ENCODE measurements at places on chromosomes 6 and 20.

GRCh38 chr20:61619751-61620150, 367.7 kb downstream of the CDH4 start:
- no peak for DNase-seq

- no peak for DNase-seq
Measured at GRCh38 chr6:40672087-40672486, 84.9 kb upstream of the LRFN2 start.

- no peak for DNase-seq
Measured at GRCh38 chr20:16821211-16822089, 73.3 kb downstream of the OTOR start.

DNA sequence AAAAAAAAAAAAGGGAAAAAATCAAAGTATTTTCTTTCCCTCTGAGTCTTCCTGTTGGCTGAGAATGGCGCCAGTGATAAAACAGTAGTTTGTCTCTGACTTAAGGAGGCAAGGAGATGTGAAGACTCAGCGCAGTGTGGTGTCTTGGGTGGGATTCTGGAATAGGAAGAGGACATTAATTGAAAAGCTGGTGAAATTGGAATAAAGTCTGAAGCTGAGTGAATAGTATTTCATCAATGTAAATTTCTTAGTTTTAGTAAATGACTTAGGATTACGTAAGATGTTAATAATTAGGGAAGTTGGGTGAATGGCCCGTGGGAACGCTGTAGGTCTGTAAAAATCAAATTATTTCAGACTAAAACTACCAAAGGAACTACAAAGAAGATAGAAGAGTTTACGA, 122.8 kb upstream of the ZNF217 start:
- DNase-seq, result no peak

DNA sequence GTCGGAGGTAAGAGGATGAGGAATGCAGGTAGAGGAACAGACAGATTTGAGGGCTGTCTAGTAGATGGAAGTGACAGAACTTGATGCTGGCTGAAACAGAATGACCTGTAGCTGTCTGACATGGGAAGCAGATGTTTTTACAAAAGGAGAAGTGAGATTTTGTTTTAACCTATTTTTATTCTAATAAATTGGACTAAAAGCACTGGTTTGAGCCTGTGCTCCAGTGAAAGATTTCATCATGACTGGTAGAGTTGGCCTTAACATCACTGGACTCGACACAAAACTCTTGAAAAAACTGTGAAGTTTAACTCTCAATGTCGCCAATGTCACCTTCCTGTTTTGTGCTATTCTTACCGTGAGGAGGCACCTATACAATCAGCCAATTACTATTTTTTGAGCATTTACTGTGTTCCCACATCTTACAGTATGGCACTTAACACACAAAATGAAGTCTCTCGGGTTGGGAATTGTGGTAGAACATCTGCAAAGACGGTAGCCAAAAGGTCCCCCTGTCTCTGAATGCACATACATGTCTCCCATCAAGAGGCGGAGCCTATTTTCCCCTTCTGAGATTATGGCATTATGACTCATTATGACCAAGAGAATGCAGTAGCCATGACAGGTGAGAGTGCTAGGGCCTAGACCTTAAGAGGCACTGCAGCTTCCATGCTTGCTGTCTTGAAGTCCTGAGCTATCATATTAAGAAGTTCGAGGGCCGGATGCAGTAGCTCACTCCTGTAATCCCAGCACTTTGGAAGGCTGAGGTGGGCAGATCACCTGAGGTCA, 93.2 kb downstream of the FOXF2 start:
- DNase-seq, result no peak

- DNase-seq, result no peak
Measured at GRCh38 chr6:71983131-71983530, 96.8 kb downstream of the RIMS1 start.

- DNase-seq, result no peak
Measured at GRCh38 chr6:161409353-161409752, 135.5 kb upstream of the AGPAT4 start.

Data from skin of body (tissue), 3 donors.